Psoas muscle (tissue), 8 donors: ENCODE measurements at places on chromosomes 11 and 22. TPM values are rescaled to one million over a fixed set of nuclear protein-coding genes. Genes with fewer than 3 reads are reported as not detected.

- no peak for DNase-seq
Observed at GRCh38 chr11:35046681-35047080, 92.3 kb upstream of the CD44 start.

The VPREB1 gene
- total RNA-seq, result not detected

DNA sequence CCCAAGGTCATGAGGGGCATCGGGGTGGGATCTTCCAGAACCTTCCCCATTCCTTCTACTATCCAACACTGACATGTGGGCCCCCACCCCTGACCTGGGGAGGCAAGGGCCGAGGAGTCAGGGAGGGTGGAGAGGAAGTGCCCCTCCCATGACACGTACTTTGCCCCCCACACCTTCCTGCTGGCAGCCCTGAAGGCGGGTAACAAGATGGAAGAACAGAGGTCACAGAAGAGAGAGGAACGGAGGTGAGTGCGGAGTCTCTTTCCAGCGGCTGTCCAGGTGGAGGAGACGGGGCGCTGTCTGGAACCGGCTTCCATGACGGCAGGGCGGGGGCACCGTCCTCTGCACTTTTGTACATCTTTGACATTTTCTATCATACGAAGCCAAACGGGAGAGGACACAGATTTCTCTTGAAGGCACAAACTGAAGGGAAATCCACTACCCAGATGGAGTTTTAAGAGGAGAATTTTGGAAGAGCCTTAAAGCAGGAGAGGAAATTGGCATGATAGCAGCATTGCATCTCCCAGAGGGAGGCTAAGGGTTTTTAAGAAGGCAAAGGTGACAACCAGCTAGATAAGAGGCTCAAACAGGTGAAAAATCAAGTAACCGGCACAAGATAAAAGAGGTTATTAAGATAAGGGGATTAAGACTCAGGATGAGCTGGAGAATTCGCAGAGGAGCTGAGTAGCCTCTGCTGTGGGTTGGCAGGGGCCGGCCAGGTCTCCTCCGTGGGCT lies 16.7 kb downstream of the OSBPL5 start:
- no peak for DNase-seq

The UBQLN3 gene
- total RNA-seq, result not detected

- no peak for DNase-seq
Observed at GRCh38 chr11:69425895-69426544, 55.4 kb upstream of the LINC01488 start.

- DNase-seq, result peak; percentile 63
Observed at GRCh38 chr11:66313321-66314185, 3.3 kb downstream of the CD248 start.

DNA sequence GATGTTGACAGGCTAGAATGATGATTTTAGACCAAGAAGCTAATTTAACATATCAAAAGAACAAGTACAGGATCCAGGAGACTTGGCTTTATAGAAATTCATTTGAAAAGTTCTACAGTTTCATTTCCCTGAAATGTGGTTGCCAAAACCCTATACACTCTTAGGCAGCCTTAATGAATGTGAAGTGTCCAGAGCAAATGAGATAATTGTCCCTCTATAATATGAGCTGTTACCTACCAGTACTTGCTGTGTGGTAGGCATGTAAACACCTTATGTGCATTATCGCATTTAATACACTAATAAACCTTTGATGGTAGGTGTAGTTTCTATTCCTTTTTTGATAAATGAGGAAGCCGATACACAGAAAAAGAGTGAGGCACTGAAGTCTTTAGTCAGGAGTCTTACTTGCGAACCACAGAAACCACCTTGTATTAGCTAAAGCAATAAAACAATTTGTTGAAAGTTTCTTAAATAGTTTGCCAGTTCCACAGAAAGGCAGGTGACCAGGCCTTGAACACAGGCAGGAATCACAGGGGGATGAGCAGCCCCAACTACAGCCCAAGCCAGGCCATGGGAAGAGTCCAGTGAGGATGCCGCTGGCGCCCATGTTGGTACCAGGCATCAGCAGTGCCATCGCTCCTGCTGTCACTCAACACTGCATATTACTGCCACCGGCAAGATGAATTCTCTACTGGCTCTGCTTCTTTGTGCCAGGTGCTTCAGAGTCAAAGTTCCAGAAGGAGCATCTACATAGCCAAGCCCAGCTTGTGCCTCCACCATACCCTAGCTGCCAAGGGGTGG lies 81.7 kb downstream of the SWAP70 start:
- DNase-seq, result no peak
